ENCODE measurements at places on chromosomes 7 and 10. TPM values are rescaled to one million over a fixed set of nuclear protein-coding genes. Genes with fewer than 3 reads are reported as not detected.

PAX2 gene
- total RNA-seq = 0.20 TPM

NRG3 gene
- total RNA-seq = 0.31 TPM

GBX1 gene
- total RNA-seq = not detected

TRIL gene
- total RNA-seq = 0.14 TPM

C10orf143 gene
- 1.6 TPM for total RNA-seq

SLC13A1 gene
- not detected for total RNA-seq

Measured in pancreas (tissue), 10 donors.